ENCODE measurements at places on chromosomes 12 and 14.

GRCh38 chr12:63410197-63410596 lies 258.1 kb downstream of the DPY19L2 start:
- DNase-seq: peak; percentile 81

GRCh38 chr14:32938719-32939253 lies at the start of gene NPAS3:
TSS of gene NPAS3 (plus strand) at chr14:32938879.
- no peak for DNase-seq

DNA sequence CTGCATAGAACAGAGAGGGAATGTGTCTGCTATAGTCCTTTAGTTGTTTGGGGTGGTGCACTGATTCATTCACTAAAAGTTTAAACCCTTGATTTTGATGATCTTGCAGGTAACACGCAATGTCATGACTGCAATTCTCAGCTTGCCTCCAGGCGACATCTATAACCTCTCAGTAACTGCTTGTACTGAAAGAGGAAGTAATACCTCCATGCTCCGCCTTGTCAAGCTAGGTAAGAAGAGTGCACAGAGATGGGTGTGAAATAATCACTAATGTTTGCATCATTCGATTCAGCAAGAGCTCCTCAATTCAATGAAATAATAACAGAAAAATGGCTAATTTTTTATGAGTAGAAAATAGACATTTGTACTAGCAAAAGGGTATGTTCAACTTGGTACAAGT lies 203.7 kb downstream of the PTPRO start:
- DNase-seq: no peak

- DNase-seq: no peak
Observed at GRCh38 chr14:36989806-36990205, 182.6 kb downstream of the SLC25A21 start.

- DNase-seq: no peak
Observed at GRCh38 chr14:38056270-38056669, 151.4 kb upstream of the SSTR1 start.

DNA sequence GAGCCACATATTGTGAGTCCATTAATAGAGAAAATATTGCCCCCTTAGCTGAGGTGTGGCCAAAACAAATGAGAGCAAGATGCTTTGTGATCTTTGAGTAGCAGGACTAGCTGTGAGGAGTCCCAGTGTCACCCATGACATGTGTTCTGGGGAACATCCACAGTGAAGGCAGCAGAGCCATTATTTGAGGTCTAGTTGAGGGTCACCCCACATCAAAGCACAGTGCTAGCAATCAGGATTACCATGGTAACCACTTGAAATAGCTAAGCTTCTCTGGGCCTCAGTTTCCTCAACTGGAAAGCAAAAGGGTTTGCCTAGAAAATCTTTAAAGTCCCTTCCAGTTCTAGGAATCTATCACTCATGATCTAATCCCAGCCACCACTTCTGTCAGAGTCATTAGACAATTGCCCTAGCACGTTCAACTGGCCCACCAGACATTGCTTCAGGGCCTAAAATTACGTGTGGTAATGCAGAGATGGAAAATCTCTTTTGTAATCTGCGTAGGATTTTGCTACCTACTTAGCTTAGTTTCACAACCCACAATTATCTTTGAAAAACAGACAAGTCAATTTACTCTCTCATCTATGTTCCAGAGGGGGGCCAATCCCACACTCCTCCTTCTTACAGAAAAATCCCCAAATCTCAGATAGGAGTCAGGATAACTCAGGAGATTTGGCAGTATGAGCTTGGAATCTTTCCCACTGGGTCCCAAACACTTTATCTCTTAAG lies 251.2 kb upstream of the EGLN3 start:
- DNase-seq: no peak

- peak; percentile 63 for DNase-seq
Observed at GRCh38 chr12:46664761-46665287, 161.0 kb downstream of the SLC38A4 start.

- DNase-seq: no peak
Observed at GRCh38 chr12:113381220-113381619, 22.5 kb downstream of the SDS start.

GRCh38 chr12:5689773-5690172 lies 255.3 kb downstream of the ANO2 start:
- no peak for DNase-seq

GRCh38 chr14:91119556-91120311 lies 5.9 kb downstream of the DGLUCY start:
- DNase-seq: peak; percentile 33

- no peak for DNase-seq
Observed at GRCh38 chr12:114852976-114853529, 169.1 kb upstream of the TBX3 start.

- no peak for DNase-seq
Observed at GRCh38 chr12:66744956-66745383, 66.1 kb upstream of the GRIP1 start.

DNA sequence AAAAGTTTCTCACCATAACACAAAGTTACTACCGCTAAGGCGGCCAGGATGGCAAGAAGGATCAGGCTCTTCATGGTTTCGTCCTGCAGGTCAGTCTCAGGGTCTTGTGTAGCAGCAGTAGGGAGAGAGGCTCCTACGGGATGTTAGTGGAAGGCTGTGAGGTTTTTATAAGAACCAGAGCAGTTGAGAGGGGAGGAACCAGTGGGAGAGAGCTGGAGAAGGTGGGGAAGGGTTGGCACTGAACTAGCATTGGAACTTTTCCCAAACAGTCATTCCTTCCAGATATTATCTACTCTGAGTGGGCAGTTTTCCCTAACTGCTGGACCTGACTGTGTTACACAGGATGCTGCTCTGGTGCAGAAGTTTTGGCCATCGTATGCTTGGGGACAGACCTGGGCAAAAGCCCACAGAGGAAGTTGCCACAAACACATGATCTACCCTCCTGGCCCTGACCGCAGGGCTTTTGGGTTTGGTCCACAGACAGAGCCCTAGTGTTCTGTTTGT lies at the start of gene MGP:
TSS of gene MGP (minus strand) at position 137 of the 504 bp plus-strand sequence. CDS start at position 74, 63 bp downstream.
- peak; percentile 96 for DNase-seq

GRCh38 chr12:65454115-65454787 lies 175.8 kb downstream of the MSRB3 start:
- DNase-seq: no peak

DNA sequence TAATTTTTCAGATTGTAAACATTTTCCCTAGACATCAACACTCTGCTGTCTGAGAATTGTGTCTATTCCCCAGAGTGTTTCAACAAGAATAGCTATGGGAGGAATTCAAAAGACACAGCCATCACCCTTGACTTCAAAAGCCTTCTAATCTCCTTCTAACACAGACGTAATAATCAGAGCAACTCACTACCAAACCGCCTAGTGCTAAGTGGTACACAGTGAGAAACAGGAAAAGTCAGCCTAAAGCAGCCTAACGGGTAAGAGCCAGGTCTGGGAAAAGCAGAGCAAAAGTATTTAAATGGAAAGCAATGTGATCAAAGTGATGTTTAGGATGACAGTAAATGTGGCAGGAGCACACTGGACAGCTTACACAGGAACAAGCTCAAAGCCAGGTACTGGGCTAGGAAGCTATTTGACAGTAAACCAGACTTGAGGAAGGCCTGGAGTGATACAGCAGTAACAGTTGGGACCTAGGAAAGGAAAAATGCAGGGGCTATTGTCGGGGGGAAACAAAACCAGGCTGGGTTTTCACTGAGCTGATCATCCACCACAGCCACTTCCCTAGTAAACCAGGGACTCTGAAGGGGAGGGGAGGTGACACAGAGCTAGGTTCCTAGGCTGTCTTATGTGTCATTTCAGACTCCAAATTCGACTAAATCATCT lies 29.4 kb downstream of the CORO1C start:
- no peak for DNase-seq

GRCh38 chr14:78424311-78424710 lies 254.1 kb downstream of the NRXN3 start:
- DNase-seq: no peak

- DNase-seq: no peak
Observed at GRCh38 chr12:46343118-46343852, 29.3 kb downstream of the SLC38A2 start.

GRCh38 chr12:59030415-59030814 lies 110.1 kb upstream of the LRIG3 start:
- no peak for DNase-seq

DNA sequence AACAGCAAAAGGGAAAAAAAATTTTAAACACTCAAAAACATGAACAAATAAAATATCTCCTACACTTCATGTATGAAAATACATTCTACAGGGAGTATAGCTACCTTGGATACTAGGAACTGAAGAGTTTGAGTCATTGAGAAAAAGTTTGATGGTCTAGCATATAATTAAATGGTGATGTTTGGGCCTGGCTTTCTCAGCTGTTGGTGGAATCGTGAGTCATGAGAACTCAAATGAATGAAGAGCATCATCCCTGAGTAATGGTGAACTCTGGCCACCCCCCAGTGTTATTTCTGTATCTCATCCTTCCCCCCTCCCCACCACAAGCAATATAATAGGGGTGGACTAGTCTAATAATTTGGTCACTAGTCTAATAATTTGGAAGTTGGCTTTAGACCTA lies 6.7 kb upstream of the SLC6A15 start:
- no peak for DNase-seq

DNA sequence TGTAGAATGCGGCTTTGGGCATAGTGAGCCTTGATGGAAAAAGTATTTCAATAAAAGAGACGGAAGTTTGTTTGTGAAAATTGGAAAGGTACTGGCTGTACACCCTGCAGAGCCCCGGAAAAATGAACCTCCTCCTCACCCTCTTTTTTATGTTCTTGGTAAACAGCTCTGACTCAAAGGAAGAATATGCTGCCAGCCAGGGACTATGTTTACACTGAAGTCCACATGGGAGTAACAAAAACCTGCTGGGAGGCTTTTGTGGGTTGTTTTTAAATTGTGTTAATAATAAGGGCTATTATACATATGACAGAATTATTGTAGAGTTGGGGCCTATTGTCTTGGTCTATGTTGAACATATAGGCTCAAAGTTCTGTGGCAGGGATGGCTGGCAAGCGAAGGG lies 70.7 kb downstream of the TTC8 start:
- DNase-seq: no peak

GRCh38 chr14:61193476-61193875 lies 87.7 kb downstream of the TMEM30B start:
- no peak for DNase-seq

GRCh38 chr12:51357374-51358047 lies 11.0 kb upstream of the CELA1 start:
- no peak for DNase-seq

DNA sequence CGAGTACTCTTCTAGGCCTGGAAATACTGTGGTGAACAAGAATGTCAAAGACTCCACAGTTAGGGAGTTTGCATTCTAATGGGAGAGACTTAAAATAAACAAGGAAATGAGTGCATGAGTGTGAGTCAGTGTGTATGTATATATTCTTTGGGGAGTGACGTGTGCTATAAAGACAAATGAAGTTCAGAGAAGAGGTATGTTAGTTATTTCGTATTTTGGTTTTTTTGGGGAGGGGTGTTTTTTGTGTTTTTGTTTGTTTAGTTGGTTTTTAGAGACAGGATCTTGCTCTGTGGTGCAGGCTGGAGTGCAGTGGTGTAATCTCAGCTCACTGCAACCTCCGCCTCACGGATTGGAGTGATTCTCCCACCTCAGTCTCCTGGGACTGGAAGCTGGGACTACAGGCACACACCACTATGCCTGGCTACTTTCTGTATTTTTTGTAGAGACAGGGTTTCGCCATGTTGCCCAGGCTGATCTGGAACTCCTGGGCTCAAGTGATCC lies 74.3 kb downstream of the SRGAP1 start:
- no peak for DNase-seq

GRCh38 chr12:71008616-71009015 lies 88.1 kb upstream of the PTPRR start:
- DNase-seq: no peak

DNA sequence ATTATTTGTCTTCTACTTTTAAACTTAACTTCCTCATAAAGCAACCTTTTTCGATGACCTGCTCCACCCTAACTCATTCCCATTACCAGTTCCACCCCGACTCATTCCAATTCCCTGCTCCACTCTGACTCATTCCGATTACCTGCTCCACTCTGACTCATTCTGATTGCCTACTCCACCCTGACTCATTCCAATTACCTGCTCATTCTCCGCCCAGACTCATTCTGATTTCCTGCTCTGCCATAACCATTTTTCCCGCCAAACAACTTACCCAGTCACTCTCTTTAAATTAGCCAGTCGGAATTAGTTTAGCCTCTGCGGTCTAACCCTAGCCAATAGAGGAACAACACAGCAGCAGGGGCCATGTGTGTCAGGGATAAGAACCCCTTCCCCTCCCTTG lies 249.1 kb downstream of the DPY19L2 start:
- peak; percentile 23 for DNase-seq

DNA sequence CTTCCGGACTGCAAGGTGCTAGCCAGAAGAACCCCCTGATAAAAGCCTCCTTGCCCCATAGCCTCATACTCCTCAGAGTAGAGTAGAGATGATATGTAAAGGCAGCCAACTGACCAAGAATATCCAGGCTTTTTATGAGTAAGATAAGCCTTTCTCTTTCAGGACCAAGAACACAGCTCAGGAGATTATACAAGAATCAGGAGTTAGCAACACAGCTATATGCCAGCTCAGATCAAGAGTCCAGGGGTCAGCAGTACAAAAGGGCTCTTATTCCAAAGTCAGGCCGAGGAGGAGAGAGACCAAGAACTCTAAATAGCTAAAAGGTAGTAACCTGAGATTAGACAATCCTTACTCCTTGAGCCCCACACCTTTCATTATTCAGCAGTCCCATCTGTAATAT lies 135.3 kb downstream of the BTG1 start:
- no peak for DNase-seq

GRCh38 chr12:15629761-15630160 lies 159.4 kb downstream of the EPS8 start:
- DNase-seq: peak; percentile 41

GRCh38 chr12:11564984-11565651 lies 84.4 kb upstream of the ETV6 start:
- DNase-seq: no peak

GRCh38 chr12:77108707-77109106 lies 43.3 kb upstream of the E2F7 start:
- DNase-seq: no peak

GRCh38 chr14:70096866-70097265 lies 91.9 kb downstream of the SLC8A3 start:
- DNase-seq: peak; percentile 12

DNA sequence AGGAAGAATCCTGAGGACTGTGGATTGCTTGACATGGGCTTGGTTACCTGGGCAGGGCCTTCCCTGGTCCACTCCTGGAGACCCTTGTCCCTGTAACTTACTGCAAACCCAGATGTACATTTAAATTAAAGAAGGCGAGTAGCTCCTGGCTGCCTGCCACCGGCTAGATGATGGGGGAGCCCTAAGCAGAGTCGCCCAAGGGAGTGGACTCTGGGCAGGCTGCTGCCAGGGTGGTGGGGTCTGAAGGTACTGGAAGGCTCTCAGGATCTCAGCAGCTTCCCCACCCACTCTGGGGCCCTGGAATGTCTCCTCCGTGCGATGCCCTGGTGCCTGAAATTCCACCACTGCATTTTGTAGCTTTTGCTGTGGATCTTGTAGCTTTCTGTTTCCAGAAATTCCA lies 74.7 kb downstream of the FBXL14 start:
- DNase-seq: no peak

GRCh38 chr14:44960646-44961045 lies 1.1 kb downstream of the KLHL28 start:
- DNase-seq: no peak

GRCh38 chr14:93239869-93240677 lies 33.0 kb downstream of the UBR7 start:
- DNase-seq: no peak
